ENCODE measurements at places on chromosomes 1 and 21.

GRCh38 chr1:204558467-204558866 lies 42.3 kb downstream of the MDM4 start:
- DNase-seq, result no peak

DNA sequence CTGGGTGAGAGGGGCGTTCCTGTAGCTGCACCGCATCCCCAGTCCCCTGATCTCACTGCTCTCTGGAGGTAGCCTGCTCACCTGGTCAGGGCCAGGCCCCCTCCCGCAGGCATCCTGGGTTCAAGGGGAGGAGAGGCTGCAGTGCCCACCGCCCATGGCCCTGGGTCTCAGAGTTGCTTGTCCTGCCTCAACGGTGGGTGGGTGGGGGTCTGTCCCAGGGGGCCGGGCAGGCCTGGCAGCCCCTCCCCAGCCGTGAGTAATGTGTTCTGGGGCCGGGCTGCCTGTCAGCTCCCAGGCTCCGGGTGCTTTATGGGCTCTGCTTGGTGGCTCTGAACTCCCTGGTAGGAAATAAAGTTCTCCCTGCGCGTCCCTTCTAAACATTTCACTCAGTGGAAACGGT lies 126.9 kb downstream of the CASZ1 start:
- no peak for DNase-seq

DNA sequence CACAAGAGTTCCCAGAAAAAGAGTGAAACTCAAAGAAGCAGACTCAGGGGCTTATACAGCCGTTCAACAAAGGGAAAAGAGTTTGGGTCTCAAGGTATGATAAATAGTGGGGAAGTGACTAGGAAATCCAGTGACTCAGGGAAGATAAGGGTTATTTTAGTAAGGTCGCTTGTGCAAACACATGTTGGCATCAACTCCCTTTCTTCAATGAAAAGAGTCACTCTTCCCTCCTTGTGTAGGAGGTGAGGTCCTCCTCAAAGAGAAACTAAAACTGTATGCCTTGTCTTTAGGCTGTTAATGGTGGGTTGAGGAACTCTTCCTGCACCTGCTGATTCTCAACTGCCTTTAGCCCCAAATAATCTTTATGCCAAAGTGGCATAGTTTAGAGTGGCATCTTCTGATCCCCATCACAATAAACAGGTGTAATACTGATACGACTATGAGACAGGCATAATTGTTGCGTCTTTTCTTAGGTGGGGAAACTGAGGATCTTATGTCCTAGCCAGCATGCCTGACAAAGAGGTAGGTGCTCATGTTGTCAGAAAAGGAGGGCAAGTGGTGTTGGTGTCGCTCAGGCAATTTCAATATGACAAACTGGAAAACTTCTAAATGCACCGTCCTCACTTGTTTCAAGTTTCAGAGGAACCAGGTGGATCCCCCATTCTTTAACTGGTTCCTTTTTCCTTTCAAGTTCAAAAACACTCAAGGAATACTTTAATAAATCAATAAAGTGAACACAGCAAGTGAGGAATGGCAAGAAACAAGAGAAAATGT lies 294.1 kb upstream of the RUNX1 start:
- DNase-seq, result no peak

- DNase-seq, result no peak
These were observed 16.6 kb downstream of the GRIK3 start for GRCh38 chr1:37017720-37018119.

DNA sequence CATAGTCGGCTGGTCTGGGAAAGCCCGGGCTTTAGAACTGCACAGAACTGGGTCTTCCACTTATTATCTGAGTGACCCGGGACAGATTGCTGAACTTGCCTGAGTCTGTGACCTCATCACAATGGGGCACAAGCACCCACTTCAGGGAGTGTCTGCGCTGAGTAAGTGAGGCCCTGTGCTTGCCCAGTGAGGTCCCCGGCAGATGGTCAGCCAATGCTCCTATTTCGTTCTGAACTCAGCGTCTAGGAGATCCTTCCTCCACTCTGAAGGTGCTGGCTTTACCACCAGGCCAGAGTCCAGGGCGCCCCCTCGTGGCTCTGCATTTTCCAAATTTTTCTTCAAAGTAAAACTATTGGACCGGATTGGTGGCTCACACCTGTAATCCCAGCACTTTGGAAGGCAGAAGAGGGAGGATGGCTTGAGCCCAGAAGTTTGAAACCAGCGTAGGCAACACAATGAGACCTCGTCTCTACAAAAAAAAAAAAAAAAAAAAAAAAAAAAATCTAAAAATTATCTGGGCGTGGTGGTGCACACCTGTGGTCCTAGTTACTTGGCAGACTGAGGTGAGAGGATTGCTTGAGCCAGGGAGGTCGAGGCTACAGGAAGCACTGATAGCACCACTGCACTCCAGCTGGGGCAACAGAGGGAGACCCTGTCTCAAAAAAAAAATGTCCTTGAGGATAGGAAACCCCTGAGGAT lies 61.7 kb downstream of the FCRL5 start:
- peak; percentile 31 for DNase-seq

DNA sequence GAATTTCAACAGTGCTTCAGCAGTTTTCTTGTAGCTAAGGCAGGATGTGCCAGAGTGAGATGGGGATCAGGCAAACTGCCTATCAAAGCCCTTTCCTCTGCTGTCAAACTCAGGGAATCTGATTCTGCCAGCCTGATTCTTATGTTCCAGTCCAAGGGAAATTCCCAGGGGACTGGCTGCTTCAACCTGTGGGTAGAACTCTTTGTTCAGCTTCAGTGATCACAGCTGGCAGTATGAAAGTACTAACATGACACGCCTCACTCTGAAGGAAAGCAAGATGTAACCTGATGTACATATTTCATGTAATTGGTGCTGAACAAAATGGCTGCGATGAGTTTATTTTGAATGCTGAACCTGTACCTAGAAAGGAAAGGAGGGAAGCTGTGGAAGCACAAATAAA lies 40.1 kb upstream of the SLC5A9 start:
- no peak for DNase-seq

Measured in stimulated activated CD8-positive, alpha-beta memory T cell treated with anti-CD3 and anti-CD28 coated beads, Interleukin-15, amount 100 ng/mL, for 24 hours (primary cell).